ENCODE measurements at places on chromosomes 3 and 15. TPM values are rescaled to one million over a fixed set of nuclear protein-coding genes. Genes with fewer than 3 reads are reported as not detected.

GRCh38 chr15:49573421-49573820 is 47.2 kb downstream of the FAM227B start:
- no peaks in the 10 kb centered on the region for H3K36me3 ChIP-seq
- no peaks in the 10 kb centered on the region for H3K4me1 ChIP-seq
- no peak overlapping the region for H3K27ac ChIP-seq
- no peaks in the 10 kb centered on the region for H3K27me3 ChIP-seq

DNA sequence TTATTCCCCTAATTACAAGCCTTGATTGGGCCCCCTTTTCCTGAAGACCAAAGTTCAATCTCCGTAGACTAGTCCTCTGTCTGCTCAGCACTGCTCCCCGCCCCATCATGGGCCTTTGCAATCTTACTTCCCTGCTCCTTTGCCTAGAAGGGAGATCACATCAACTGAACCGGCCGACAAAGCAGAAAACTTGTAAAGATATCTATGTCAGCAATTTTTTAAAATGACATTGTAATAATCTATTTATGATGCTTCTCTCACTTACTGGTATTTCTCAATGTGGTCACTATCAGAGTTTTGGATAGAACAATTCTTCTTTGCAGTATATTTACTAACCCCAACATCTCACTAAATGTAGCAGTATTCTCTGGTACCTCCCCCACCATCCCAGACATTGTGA is 17.3 kb downstream of the ANAPC13 start:
- H3K4me3 ChIP-seq: no peak overlapping the region
- H3K4me1 ChIP-seq: peaks cover 7% of the 10 kb centered on the region
- no peak for DNase-seq
- no peaks in the 10 kb centered on the region for H3K27me3 ChIP-seq

Gene CCDC9B
- total RNA-seq: 72.5 TPM

Gene LMAN1L
- not detected for total RNA-seq

Data from upper lobe of right lung (tissue), 1 donor.